ENCODE measurements at places on chromosomes 5 and 9. TPM values are rescaled to one million over a fixed set of nuclear protein-coding genes. Genes with fewer than 3 reads are reported as not detected.

CEP120 gene
- polyA plus RNA-seq, result 25.2 TPM

LHX3 gene
- polyA plus RNA-seq, result not detected

KCNV2 gene
- polyA plus RNA-seq, result 0.27 TPM

GABRA6 gene
- not detected for polyA plus RNA-seq

PPP2R2B gene
- polyA plus RNA-seq, result 11.5 TPM
